Activated T-helper 1 cell treated with anti-CD3 and anti-CD28 coated beads, Interleukin-12 subunit alpha, Interleukin-12 subunit beta, Interleukin-2, Interleukin-4 antibody, amounts not matched to agents 30 ng/mL and 10 ng/mL and 1 ng/mL, durations not matched to agents 14 hours and 24 hours and 36 hours (primary cell): ENCODE measurements at places on chromosomes 12 and 14. TPM values are rescaled to one million over a fixed set of nuclear protein-coding genes. Genes with fewer than 3 reads are reported as not detected.

DNA sequence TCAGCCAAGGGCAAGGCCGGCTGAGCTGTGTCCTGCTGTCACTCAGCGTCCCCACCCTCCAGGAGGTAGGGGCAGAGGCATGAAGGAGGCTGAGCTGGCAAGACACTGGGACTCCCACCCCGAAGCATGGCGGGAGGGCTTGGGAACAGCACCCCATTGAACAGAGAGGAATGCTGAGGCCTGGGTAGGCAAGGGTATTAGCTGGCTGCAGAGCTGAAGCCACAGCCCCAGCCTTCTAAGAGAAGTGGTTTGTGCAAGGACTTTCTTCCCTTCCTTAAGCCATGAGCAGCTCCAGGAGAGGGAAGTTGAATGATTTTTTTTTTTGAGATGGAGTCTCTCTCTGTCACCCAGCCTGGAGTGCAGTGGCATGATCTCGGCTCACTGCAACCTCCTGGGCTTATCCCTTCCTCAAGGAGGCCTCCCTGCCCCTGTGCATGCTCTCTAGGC is 6.6 kb upstream of the CFAP73 start:
- no peak overlapping the region for H3K4me3 ChIP-seq
- no peaks in the 10 kb centered on the region for H3K4me1 ChIP-seq
- peaks cover 15% of the 10 kb centered on the region for H3K27me3 ChIP-seq

GRCh38 chr14:53807542-53807941 is 149.1 kb downstream of the BMP4 start:
- H3K36me3 ChIP-seq = no peaks in the 10 kb centered on the region
- no peak overlapping the region for H3K27ac ChIP-seq
- H3K4me1 ChIP-seq = no peaks in the 10 kb centered on the region
- H3K4me3 ChIP-seq = no peak overlapping the region
- no peak for DNase-seq

GRCh38 chr14:73792481-73792880 is 59.1 kb upstream of the PTGR2 start:
- DNase-seq = no peak
- no peaks in the 10 kb centered on the region for H3K27me3 ChIP-seq
- H3K4me3 ChIP-seq = no peak overlapping the region
- H3K4me1 ChIP-seq = peaks cover 20% of the 10 kb centered on the region
- H3K36me3 ChIP-seq = peaks cover 2% of the 10 kb centered on the region

DNA sequence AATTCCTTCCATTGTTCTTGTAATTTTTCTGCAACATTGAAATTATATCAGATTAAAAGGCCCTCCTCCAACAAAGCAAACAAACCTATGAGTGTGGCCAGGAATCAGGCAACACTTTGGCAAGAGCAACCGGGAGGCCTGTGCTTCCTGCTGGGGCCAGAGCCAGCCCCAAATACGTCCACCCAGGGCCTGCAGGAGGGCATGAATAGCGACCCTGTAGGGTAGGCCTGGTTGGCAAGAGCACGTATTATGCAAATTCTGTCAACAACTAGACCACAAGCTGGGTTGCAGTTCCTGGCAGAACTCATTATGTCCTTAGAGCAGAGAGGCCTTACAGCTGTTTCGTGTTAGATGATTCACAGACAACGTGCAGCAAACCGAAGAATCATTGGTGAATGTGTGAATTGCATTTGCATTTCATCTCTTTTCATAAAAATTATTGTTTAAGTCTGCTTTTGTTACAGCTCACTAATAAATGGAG is 26.9 kb upstream of the LGALS3 start:
- peaks cover 62% of the 10 kb centered on the region for H3K4me1 ChIP-seq
- peak; percentile 41 for DNase-seq
- H3K27me3 ChIP-seq = no peaks in the 10 kb centered on the region
- peaks cover 9% of the 10 kb centered on the region for H3K36me3 ChIP-seq

GRCh38 chr12:125566-125965 is 59.0 kb downstream of the IQSEC3 start:
- no peaks in the 10 kb centered on the region for H3K4me1 ChIP-seq
- H3K4me3 ChIP-seq = no peak overlapping the region
- H3K27me3 ChIP-seq = peaks cover 3% of the 10 kb centered on the region

The MMP19 gene
- total RNA-seq = not detected in 2 replicates

The ABHD12B gene
- not detected in 2 replicates for total RNA-seq
